ENCODE measurements at places on chromosomes 6 and 20.

- DNase-seq: no peak
Observed at GRCh38 chr6:16716321-16716858, 44.9 kb downstream of the ATXN1 start.

DNA sequence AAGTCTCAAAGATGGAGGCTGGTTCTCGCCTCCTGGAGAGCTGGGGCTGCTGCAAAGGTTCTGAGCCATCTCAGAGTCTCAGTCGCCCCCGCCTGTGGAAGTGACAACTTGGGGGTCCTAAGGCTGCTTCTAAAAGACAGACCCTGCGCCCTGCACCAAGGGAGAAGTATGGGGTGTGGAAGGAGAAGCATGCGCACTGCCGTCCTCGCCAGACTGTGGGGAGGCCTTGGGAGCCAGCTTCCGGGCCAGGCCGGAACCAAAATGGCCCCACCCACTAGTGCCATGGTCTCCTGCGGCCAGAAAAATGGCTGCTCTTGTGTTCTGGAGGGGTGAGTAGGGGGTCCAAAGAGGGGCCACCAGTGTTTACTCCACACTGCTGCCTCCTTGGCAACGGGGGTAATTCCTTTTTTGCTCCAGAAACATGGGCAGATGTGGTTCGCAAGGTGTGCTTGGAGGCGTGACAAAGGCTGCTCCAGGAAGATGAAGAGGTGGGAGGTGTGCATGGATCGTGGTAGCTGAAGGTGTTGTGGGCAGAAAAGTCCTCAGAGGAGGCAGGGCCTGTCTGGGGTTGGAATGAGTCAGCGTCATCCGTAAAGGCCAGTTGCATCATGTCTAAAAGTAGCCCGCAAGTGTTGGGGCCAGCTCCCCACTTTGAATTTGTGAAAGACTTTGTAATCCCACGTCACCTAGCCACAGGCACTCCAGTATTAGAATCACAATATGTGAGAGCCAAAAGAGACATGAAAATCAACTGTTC is 329.8 kb upstream of the SOX4 start:
- DNase-seq: peak; percentile 9

DNA sequence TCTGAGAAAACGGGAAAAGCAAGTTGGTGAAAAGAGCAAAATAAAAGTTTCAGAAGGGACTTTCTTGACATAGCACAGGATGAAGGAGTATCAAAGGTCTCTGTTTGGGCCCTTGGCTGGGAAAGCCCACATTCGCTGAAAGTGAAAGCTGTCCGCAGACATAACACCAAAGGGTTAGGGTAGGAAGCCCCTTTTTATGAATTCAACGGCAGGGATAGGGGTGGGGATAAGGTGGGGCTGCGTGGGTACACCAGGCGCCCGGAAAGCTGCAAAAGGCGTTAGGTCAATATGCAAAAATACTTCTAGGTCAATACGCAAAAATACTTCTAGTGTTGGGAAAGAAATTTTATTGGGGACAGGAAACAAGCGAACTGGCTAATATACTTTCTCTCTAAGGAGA is 135.1 kb downstream of the OR2B2 start:
- DNase-seq: no peak

GRCh38 chr6:73722318-73723060 is 26.5 kb downstream of the CD109 start:
- DNase-seq: no peak

- DNase-seq: no peak
Observed at GRCh38 chr6:144781836-144782235, 496.7 kb downstream of the UTRN start.

- DNase-seq: no peak
Observed at GRCh38 chr20:20139403-20139802, 87.1 kb downstream of the CFAP61 start.

- no peak for DNase-seq
Observed at GRCh38 chr20:32672982-32673851, 524 bp downstream of the C20orf203 start.

DNA sequence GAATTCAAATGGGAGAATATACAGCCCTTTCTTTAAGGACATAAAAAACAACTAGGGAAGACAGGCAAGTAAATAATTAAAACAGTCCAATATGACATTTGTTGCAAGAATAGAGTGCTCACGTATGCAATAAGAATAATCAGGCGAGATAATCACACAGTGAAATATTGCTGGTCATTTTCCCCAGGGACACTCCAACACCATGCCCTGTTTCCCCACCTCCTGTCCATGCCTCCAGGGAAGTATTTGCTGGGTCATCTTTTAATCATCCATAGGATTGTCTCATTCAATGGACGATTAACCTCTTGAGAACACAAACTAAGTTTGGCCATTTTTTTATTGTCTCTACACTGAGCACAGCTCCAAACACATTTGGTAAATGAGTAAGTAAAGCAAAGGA is 472.9 kb downstream of the C6orf118 start:
- DNase-seq: no peak

DNA sequence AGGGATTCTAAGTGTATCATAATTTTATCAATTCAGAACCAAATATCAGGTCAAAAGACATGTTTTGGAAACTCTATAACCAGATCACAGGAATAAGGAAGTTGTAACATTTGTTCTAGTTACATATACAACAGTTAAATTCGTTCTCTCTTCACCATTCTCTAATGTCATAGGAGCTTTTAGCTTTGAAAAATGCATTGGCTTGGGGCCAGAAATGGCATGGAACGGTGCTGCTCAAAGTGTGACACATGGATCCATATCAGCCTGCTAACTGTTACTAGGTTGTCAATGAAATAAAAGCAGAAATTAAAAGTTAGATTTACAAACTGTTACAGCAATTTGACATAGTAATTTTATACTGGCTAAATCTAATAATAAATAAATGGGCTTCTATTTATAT is 120.3 kb downstream of the LCA5 start:
- DNase-seq: no peak

DNA sequence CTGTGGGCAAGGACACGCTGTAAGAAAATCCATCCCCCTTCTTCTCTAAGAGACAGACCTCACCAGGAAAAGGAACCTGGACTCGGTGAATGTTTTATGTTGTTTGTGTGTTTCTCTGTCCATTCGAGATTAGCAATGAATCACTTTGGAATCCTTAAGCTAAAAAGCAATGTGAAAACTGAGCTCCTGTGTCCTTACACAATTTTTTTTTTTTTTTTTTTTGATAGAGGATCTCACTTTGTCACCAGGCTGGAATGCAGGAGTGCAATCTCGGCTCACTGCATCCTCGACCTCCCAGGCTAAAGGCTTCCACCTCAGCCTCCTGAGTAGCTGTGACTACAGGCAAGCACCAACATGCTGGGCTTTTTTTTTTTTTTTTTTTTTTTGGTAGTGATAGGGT is 32.1 kb downstream of the BFSP1 start:
- DNase-seq: no peak

GRCh38 chr20:6157345-6157744 is 34.5 kb upstream of the FERMT1 start:
- no peak for DNase-seq

GRCh38 chr6:9139746-9140145 is 704.4 kb upstream of the SLC35B3 start:
- DNase-seq: no peak

GRCh38 chr6:36491378-36491965 is 48.7 kb downstream of the KCTD20 start:
- no peak for DNase-seq

- DNase-seq: no peak
Observed at GRCh38 chr20:44030394-44030793, 115.7 kb downstream of the TOX2 start.

DNA sequence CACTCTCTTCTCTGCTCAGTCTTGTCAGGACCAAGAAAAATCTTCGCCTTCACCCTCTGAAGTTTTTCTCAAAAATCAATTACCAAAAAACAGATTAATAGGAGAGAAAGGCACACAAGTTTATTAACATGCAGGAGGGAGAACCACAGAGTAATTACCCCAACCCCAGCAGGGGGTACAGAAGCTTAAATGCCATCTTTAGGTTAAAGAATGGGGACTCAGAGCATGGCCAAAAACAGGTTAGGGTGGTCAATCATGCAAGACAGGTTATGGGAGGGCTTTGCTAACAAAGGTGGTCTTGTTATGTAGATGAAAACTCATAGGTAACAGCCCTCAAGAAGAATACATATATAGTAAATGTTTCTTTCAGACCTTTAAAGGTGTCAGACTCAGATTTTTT is 100.5 kb upstream of the BTN3A2 start:
- no peak for DNase-seq

DNA sequence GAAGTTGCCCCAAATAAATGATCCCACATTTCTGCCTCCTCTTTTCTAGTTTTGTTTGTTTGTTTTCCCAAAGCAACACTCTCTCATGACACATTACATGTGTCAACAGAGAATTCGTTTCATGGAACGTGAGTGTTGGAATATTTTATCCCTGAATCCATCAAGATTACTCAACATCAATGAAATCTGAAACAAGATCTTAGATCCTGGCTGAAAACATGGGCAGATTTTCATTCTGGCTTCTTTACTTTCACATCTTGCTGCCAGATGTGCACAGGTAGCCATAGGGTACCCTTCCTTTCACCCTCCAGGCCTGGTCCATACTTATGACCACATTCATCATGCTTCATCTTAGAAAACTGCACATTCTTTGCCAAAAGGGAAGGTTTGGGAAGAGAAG is 347.0 kb downstream of the DOK5 start:
- no peak for DNase-seq

GRCh38 chr20:17061715-17062114 is 165.1 kb upstream of the PCSK2 start:
- DNase-seq: no peak

- peak; percentile 29 for DNase-seq
Observed at GRCh38 chr6:18328540-18328939, 58.6 kb upstream of the RNF144B start.

DNA sequence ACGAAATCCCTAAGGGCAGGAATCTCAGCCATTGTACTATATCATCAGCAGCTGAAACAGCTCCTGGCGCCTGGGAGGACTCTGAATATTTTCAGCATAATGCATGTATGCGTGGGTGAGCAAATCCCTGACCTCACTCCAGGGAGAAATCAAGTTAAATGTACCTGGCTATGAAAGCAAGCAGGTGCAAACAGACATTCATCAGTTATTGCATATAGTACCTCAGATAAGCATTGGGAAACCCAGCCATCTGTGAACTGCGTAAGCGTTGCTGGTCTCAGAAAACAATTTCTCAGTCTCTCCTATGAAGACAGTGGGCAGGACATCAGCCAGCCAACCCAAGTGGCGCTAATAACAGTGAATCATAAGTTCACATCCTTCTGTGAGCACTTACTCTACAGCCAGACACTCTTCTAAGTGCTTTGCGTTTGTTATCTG is 622.6 kb downstream of the EPM2A start:
- DNase-seq: no peak

- DNase-seq: no peak
Observed at GRCh38 chr20:44438782-44439181, 36.9 kb upstream of the TTPAL start.

DNA sequence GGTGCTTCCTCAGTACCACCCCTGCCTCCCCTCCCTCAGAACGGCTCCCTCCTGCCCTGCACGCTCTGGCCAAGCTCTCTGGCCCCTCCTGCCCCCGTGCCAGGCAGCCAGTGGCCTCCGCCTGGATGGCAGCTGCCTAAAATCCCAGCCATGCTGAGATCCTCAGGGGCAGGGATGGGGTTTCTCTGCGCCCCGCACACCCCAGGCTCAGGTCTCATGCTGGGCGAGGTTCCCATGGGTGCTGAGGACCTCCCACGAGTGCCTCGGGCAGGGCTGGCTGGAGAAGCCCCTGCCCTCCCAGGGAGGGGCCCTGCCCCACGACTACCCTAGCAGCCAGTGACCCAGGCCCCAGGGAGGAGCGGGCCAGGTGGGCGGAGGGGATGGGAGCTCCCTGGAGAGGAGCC is 2.7 kb downstream of the PTK6 start:
- no peak for DNase-seq

DNA sequence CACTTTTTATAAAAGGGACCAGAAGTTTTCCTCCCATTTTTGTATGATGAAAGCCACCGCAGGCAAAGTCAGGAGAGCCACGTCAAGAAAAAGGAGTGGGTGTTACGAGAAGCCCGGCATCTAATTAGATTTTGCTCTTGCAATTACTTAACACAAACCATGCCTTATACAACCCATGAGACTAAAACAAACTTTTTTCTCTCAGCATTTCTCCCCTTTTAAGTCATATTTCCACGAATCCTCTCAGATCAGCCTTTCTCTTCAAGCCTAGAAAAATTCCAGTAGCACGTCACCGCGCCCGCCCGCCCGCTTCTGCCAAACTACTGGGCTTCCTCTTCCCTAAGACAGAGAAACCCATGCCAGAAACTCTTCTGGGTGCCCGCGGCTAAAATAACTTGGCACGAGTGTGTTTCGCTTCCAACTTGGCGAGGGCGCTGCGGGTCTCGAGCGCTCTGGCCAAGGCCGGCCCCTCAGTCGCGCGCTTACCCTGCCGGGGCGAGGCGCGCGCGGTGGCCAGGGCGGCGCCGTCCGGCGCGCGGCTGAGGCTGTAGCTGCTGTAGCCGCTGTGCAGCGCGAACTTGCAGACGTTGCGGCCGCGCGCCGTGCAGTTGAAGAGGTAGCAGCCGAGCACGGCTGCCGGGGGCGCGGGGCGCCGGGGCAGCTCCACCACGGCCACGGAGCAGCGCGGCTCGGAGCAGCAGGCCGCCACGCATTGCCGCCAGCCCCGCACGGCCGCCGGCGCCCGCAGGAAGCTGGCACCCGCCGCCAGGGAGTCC is 1.0 kb downstream of the LRP11 start:
- peak; percentile 77 for DNase-seq

DNA sequence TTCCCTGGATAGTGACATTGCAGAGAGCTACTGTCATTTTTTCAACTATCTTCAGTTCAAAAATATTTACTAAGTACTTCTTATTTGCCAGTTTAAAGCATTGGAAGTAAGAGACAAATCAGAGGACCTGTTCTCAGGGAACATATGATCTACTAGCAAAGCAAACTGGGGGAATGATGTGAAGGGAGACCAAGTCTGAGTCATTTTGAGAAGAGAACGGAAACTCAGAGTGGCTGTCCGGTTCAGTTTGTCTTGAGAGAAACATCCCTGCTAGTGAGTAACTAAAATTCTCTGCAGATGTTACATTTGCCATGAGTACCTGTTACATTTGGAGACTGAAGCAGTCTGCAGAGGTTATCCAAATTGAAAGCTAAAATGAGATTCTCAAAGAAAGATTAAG is 118.3 kb downstream of the KCNQ5 start:
- DNase-seq: no peak

DNA sequence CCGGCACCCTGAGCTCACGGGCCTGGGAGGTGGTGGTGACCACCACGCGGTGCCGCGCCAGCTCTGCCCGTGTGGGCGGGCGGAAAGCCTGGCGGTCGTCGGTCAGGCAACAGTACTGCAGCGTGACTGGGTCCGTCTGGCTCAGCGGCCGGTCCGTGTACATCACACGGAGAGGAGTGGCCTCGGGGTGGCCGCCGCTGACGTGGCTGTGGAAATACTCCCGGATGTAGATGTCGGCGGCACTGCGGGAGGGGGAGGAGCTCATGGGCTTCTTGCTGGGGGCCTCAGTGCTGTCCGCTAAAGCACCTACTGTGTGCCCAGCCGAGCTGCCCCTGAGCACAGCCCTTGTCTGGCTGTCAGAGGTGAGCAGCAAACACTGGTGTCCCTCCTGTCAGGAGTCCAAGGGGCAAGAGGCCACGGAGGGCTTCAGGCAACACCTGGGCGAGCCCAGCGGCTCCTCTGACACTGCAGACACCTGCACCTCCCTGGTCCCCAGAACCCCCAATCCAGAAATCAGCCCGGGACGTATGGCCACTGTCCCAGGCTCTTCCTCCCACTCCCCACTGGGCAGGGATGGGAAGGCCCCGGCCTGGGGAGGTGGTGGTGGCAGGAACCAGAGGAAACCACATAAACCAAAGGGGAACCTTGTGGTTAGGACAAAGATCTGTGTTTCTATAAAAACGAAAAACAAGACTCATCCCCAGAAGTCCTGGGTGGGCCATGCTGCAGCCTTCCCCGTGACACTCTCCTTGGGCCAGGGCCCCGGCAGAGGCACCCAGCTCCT is 6.5 kb downstream of the HELZ2 start:
- no peak for DNase-seq
